ENCODE measurements at places on chromosomes 5 and 9. TPM values are rescaled to one million over a fixed set of nuclear protein-coding genes. Genes with fewer than 3 reads are reported as not detected.

The ZNF474 gene
- not detected for polyA plus RNA-seq

GRCh38 chr5:58394339-58394738 lies 65.5 kb downstream of the PLK2 start:
- no peak for DNase-seq
- no peaks in the 10 kb centered on the region for H3K36me3 ChIP-seq
- no peak overlapping the region for H3K27ac ChIP-seq
- no peak overlapping the region for H3K4me3 ChIP-seq
- H3K4me1 ChIP-seq, result no peaks in the 10 kb centered on the region

DNA sequence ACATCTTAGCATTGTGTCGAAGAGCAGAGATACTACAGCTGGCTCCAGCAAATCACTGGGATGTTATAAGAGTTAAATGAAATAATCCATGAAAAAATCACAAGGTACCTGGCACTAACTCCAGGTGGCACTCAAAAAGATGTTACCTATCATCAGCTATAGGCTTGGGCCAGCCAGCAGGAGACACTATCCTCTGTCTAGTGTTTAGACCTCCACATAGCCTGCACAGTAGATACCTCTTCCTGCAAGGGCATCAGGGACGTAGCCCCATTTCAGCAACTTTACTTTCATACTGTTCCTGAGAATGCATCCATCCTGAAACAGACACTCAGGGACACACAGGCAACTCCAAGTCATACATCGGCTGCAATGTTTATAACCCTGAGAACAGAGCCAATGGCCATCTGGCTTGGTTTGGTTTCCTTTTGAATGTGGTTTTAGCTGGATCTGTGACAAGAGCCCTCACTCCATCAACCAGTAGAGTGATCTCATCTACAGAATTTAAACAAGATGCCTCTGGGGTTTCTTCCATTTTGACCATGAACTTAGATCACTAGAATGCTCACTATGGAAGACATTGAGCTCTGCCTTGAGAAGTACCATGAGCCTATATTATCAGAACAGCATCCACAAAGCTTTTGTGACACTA lies 69.9 kb downstream of the TLE1 start:
- H3K4me1 ChIP-seq, result peaks cover 61% of the 10 kb centered on the region
- peak overlapping the region; percentile 69 for H3K4me3 ChIP-seq

- no peaks in the 10 kb centered on the region for H3K27me3 ChIP-seq
- peaks cover 29% of the 10 kb centered on the region for H3K4me1 ChIP-seq
- peak overlapping the region; percentile 93 for H3K4me3 ChIP-seq
- peaks cover 17% of the 10 kb centered on the region for H3K36me3 ChIP-seq
- peak overlapping the region; percentile 92 for H3K27ac ChIP-seq
Measured at GRCh38 chr5:75668977-75669689, 48.1 kb downstream of the POC5 start.

DNA sequence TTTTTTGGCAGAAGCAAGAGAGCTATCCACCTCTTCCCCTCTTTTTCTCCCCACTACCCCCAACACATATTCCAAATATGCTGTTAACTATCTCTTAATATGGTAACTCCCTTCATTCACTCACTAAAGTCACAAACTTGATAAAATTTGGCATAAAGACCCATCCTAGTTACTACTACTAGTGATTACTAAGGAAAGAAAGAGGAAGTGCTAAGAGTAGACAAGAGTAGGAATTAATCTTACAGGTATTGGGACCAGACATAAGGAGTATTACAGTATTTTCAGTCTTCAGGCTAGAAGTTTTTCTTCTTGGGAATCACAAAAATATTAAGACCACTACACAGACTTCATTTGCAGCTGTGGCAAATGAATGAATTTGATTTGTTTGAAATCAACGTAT lies 2.2 kb downstream of the ADAMTS6 start:
- H3K36me3 ChIP-seq, result no peaks in the 10 kb centered on the region
- no peak overlapping the region for H3K4me3 ChIP-seq
- DNase-seq, result no peak

- no peaks in the 10 kb centered on the region for H3K36me3 ChIP-seq
- no peak for DNase-seq
- peaks cover 11% of the 10 kb centered on the region for H3K27me3 ChIP-seq
- H3K4me3 ChIP-seq, result no peak overlapping the region
Measured at GRCh38 chr9:91033270-91033669, 231.7 kb downstream of the SYK start.

GRCh38 chr5:89484962-89485361 lies 602.0 kb upstream of the MEF2C start:
- no peak overlapping the region for H3K27ac ChIP-seq
- no peak overlapping the region for H3K4me3 ChIP-seq
- no peak for DNase-seq
- no peaks in the 10 kb centered on the region for H3K4me1 ChIP-seq
- no peaks in the 10 kb centered on the region for H3K36me3 ChIP-seq

GRCh38 chr5:133907075-133907474 lies 61.4 kb downstream of the C5orf15 start:
- no peaks in the 10 kb centered on the region for H3K36me3 ChIP-seq
- no peak overlapping the region for H3K27ac ChIP-seq
- H3K4me1 ChIP-seq, result no peaks in the 10 kb centered on the region
- DNase-seq, result no peak
- H3K27me3 ChIP-seq, result no peaks in the 10 kb centered on the region

The TICAM2 gene
- not detected for polyA plus RNA-seq

GRCh38 chr5:153147891-153148623 lies 342.4 kb upstream of the GRIA1 start:
- H3K27ac ChIP-seq, result no peak overlapping the region
- H3K4me3 ChIP-seq, result no peak overlapping the region
- peaks cover under 1% of the 10 kb centered on the region for H3K27me3 ChIP-seq
- no peaks in the 10 kb centered on the region for H3K36me3 ChIP-seq
- H3K4me1 ChIP-seq, result no peaks in the 10 kb centered on the region

DNA sequence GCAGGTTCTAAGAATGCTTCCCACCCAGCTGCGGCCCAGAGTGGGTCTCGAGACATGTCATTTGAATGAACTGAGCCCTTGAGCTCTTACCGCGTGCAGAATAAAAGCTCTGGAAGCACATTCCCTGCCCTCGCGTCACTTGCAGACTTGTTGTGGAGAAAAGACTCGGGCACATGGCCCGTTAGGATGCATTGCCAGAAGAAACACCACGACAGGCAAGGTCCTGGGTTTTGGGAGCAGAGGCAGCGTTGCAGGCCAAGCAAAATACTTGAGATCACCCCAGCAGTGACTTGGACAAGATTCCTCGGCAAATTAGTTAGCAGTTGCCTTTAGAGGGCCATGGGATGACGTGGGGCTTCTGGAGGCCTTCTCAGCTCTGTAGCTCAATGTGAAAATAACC lies 170.8 kb upstream of the MSX2 start:
- H3K27me3 ChIP-seq, result peaks cover 2% of the 10 kb centered on the region
- H3K27ac ChIP-seq, result no peak overlapping the region

The GALNT12 gene
- 4.3 TPM for polyA plus RNA-seq

The TRIM36 gene
- not detected for polyA plus RNA-seq

DNA sequence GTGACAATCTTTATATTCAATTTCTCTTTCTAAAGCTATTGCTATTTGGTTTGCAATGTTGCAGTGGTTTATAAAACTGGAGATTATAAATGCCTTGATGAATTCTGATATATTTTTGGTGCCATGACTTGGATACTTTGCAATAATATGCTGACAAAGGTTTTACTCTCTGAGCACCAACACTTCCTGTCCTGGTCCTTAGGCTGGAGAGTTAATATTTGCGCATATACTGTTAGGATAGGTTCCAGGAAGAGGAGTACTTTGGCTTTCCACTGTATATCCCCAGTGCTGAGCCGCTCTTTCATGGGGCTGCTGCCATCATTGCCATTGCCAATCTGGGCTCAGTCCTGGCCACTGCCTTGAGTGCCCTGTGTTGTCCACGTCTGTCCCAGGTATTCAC lies 139.6 kb downstream of the ZCCHC7 start:
- H3K36me3 ChIP-seq, result no peaks in the 10 kb centered on the region
- H3K27ac ChIP-seq, result no peak overlapping the region
- H3K4me1 ChIP-seq, result peaks cover 11% of the 10 kb centered on the region

- H3K4me3 ChIP-seq, result no peak overlapping the region
- no peak for DNase-seq
- no peak overlapping the region for H3K27ac ChIP-seq
- H3K4me1 ChIP-seq, result no peaks in the 10 kb centered on the region
Measured at GRCh38 chr5:124162767-124163532, 583.5 kb downstream of the ZNF608 start.

The FBXO38 gene
- polyA plus RNA-seq, result 6.4 TPM

The SLC27A4 gene
- 5.9 TPM for polyA plus RNA-seq

The LEAP2 gene
- 2.0 TPM for polyA plus RNA-seq

DNA sequence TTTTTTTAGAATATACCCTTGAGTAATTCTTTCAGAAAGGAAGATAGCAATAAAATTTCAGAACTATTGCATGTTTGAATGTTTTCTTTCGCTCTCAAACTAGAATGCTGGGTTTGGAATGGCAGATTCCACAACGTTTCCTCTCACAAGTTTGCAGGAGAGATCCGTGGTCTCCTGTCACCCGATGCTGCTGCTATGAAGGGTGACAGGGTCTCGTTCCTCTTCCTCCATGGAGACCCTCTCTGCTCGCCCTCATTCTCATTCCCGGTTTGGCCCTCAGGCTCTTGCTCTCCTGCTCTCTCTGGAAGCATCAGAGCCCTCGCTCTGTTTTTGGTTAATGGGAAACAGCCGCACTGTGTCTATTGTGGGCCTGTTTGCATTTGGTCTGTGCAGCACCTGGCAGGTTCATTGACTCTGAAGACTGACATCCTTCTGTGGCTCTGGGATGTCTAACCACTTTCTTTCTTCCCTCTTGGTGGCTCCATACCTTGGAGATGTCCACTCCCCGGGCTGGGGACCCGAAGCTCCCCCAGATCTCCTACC lies 12.6 kb upstream of the FAM163B start:
- no peak overlapping the region for H3K4me3 ChIP-seq
- H3K4me1 ChIP-seq, result peaks cover 43% of the 10 kb centered on the region
- H3K36me3 ChIP-seq, result no peaks in the 10 kb centered on the region
- DNase-seq, result no peak
- peak overlapping the region; percentile 64 for H3K27ac ChIP-seq
- H3K27me3 ChIP-seq, result peaks cover 14% of the 10 kb centered on the region
